ELR (cell line): ENCODE measurements at places on chromosomes 7 and 10.

- peak; percentile 84 for DNase-seq
Observed at GRCh38 chr10:84348860-84349259, 20.5 kb downstream of the CCSER2 start.

- DNase-seq: peak; percentile 61
Observed at GRCh38 chr7:22791204-22792158, 31.2 kb downstream of the TOMM7 start.

GRCh38 chr10:71045936-71046335, 157.6 kb upstream of the PCBD1 start:
- no peak for DNase-seq

DNA sequence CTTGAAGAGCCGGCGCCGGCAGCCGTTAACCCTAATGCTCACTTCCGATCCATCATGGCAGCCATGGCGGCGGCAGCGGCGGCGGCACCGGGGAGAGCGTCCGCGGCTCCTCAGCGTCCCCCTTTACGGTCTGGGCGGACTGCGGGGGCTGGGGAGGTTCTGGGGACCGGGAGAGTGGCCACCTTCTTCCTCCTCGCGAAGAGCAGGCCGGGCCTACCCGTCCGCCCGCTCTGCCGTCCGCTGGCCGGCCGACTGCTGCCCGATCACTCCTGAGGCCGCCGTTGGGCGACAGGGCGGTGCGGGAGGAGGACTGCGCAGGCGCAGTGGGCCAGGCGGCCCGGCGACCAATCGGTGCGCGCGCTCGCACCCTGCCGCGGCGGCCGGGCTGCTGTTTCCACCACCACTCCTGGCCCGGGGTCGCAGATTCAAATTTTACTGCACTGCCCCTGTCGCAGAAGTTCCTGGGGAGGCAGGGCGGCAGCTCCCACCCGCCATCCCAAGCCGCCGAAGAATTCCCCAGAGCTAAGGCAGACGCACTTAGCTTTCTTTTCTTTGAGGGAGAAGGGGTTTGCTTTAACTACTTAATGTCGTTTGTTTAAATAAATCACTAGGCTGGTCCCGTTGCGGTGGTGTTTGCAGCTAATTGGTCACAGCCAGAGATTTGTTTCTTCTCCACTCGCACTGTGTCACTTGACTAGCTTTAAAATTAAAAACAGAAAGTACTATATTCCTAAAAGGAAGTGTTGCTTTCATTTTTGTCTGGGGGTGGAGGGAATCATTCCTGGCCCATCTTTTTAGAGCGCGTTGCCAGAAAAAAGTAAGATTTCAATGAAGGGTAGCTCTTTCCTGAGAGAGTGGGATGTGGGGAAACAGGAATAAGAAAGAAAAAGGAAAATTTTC, at the start of gene KIF5B:
TSS of gene KIF5B (minus strand) at position 290 of the 900 bp plus-strand sequence. CDS start 452 bp downstream, outside the sequence.
- peak; percentile 87 for DNase-seq

DNA sequence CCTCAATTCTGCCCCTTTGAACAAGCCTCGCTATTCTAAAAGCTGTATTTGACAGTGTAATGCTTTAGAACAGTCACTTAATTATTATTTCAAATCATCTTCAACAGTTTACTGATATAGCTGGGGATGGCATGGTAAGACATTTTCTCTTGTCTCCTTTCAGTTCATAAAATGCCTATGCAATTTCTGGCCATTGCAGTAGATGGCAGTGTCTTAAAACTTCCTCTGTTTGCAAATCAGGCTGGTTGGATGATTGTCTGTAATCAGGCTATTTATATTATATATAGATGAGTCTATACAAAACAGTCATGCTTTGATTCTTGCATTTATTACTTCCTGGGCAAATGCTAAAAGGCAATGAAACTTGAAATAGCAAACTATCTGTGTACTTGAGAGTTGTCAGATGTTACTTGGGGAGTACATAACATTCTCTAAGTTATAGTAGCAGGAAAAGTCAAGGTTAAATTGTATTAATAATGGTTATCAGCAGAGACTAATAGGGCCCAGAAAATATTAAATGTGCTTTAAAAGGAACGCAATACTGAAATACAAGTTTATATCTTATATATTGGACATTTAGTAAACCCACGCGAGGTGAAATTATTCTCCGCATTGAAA, 55.5 kb upstream of the LHFPL3 start:
- peak; percentile 54 for DNase-seq

DNA sequence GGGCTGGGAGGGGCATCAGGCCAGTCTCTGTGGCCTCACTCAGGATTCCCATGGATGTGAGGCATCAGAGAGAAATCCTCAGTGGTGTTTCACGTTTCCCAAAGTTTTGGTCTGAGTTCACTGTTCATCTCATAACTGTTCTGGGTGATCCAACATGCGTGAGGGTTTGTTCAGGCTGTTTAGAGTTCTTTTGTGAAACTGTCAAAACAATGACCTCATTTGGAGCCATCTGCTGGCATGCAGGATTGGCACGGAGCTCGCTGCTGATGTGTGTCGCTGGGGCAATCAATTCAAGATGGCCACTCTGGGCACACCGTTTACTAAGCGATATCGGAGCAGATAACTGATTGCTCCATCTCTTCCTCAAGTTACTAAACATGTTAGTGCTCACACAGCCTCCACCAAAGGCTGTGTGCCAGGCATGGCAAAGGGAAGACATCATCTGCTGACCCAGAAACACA, 365.6 kb downstream of the WDR11 start:
- DNase-seq: no peak

DNA sequence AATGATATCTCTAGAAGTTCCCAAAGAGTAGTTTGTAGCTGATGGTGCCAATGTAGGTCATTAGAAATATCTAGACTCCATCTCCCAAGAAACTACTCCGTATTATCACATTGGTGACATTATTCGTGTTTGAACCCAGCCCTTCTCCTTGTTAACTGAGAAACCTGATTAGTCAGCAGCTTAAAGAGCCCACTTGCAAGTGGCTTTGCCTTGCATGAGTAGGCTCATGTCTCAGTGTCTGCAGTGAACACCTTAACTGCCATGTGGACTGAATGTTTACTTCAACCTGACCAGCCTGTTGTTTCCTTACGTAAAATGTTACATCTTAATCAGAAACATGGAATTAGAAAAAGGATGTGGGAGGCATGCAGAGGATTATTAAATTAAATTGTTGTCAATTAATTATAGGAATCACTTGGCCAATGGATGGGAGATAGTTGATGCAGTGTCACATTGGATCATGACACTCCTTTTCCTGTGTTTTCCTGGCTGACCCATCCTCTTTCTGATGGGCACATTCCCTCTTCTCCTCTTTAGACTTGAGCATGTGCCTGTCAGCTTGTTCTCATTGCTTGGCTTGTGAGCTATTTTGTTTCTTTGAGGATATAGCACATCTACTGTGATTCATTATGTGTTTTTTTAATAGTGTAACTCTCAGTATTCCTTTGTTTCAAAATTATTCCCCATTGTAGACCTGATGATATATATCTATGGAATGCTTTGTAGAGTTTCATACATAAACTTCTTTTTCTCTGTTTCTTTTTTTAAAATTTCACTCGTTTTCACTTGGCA, 18.0 kb downstream of the STARD3NL start:
- DNase-seq: peak; percentile 64
